ENCODE measurements at places on chromosomes 11 and 22.
A peak's percentile ranks its signal among the peaks of the same experiment; 100 is the strongest.

- no peak for DNase-seq
Measured at GRCh38 chr11:20388096-20389055, 860 bp downstream of the PRMT3 start.

- DNase-seq = no peak
Measured at GRCh38 chr11:77813256-77813655, 7.3 kb downstream of the RSF1 start.

DNA sequence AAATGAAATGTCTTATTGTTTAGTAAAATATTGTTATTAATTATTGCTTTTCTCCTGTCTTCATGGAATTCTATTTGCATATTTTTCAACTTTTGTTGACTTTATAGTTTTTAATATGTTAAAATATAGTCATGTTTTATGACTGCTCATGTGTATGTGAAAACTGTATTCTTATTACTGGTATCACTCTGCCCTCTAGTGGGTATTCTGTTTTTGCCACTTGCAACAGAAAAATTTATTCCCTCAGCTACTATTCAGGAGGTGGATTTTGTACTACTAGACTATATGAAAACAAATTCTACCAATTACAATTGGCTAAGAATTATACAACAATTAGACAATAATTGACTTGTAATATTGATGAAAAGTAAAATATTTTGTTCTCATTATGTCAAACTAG, 45.0 kb downstream of the OR4C6 start:
- no peak for DNase-seq

DNA sequence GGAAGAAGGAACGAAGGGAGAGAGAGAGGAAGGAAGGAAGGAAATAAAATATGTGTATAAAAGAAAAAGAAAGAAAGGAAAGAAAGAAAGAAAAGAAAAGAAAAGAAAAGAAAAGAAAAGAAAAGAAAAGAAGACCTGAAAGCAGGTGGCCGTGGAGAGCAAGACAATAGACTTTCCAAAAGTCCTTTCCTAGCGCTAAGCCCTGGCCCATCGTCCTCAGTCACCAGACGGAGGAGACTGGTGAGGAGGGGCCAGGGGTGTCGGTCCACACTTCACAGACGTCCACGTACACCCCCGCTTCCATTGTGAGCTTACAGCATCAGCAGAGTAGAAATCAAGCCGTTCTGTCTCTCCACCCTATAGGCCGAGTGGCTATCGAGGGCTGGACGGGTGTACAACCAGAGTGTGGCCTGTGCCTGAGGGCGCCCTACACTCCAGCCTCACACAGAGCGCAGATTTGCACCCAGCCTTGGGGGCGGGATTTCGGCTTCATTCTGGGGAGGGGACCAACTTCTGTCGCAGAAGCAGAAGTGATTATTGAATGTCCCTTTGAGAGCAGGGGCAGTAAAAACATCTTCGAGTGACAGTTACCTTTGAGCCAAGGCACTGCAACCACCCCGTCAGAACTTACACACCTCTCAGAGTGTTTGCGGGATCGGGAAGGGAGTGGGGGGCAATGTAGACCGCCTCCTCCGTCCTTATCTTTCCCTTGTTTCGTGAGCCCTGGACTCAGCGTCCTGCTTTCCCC, 2.0 kb upstream of the BSX start:
- no peak for DNase-seq

GRCh38 chr11:123268156-123268555, 73.1 kb upstream of the CLMP start:
- no peak for DNase-seq

- no peak for DNase-seq
Measured at GRCh38 chr11:25910086-25910485, 421.8 kb upstream of the ANO3 start.

- no peak for DNase-seq
Measured at GRCh38 chr22:50247748-50248147, 2.9 kb upstream of the TUBGCP6 start.

GRCh38 chr11:64476881-64477280, 114.1 kb upstream of the SLC22A12 start:
- DNase-seq = no peak

GRCh38 chr11:13343931-13344717, 66.5 kb downstream of the BMAL1 start:
- DNase-seq = peak; percentile 3

DNA sequence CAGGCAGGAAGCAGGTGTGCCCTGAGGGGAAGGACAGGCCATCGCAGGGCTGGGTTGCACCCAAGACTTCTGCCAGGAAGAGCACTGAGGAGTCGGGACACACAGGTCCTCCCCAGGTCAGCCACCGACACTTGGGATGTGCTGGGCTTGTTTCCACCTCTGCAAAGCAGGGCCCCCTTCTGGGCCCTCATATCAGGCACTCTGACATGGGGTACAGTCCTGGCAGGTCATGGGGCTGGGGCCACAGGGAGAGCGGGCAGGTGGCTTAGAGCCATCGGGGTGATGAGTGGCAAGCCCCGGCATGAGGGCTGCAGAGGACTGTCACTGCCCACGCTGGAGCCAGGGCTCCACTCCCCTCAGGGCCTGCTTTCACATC, 7.9 kb upstream of the ADORA2A start:
- no peak for DNase-seq

- DNase-seq = no peak
Measured at GRCh38 chr11:41301023-41301422, 158.4 kb downstream of the LRRC4C start.

GRCh38 chr11:129703846-129704245, 111.8 kb upstream of the TMEM45B start:
- no peak for DNase-seq

DNA sequence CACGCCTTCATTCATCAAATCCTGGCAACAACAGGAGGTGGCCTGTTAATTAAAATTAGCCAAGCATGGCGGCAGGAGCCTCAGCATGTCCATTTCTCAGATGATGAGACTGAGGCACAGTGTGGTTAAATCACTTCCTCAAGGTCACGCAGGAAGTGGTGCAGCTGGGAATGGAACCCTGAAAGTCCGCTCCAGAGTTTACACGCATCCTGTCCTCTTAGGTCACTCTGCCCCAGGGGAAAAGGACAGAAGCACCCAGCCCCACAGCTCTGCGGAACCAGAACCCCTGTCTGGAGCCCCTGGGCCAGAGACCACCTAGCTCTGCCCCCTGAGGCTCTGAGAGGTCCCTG, 19.6 kb downstream of the RPL3 start:
- no peak for DNase-seq

- DNase-seq = no peak
Measured at GRCh38 chr11:334264-334994, 13.8 kb upstream of the IFITM3 start.

DNA sequence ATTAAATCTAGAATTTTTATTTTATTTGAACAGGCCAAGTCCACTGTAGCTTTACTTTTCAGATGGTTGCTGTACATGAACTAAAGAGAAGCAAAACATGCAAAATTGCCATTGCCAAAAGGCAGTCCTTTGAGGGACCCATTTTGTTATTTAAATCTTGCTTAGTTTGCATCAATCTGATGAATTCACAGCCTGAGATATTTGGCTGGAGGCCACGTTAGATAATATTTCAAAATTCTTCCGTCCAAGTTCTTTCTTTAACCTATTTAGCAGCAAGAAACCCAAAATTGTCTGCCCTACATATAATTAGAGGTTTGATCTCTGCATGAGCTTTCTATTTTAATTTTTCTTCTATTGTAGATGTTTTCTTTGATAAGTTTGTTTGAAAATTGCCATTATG, 1706.9 kb upstream of the RAG2 start:
- DNase-seq = no peak

DNA sequence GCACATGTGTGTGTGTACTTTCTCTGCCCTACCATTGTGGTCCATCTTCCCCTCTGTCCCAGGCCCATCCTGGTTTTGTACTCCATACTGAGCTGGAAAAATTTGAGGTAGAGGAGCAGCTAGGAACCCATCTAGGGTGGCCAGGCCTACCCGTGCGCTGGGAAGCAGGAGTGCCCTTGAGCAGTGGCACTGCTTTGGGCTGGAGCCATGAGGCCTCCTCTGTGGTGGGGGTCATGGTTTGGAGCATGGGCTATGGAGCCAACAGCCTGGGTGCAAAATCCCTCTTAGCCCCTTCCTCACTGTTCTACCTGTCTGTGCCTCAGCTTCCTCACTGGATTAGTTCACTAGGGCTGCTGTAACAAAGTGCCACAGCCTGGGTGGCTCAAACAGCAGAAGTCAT, 21.9 kb upstream of the ALG8 start:
- no peak for DNase-seq

- DNase-seq = no peak
Measured at GRCh38 chr22:39252461-39253434, 8.0 kb upstream of the PDGFB start.

DNA sequence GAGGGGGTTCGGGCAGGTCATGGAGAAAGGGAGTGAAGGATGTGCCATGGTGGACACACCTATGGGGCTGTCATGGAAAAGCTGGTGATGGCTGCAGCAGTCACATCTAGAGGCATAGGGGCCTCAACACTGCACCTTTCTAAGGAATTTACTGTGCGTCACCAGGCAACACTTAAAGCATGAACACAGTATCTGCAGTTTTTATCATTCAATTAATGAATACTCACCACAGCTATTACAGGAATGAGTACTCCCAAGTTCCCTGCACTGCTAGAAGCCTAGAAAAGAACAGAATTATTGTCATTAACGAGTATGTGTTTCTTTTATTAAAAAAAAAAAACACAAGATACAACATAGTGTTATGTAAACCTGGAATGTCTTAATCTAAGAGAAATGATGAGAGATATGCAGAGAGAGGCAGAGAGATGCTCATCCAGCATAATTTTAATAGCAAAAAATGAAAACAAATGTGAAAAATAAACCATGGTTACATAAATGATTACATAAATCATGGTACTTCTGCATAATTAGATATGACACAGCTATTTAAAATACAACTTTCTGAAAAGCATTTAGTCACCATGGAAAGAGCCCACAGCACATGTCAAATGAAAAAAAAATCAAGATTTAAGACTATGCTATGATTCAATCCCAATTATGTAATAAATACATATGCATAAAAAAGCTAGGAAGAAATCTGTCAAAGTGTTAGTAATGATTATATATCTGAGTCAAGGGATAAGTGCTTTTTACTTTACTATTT, 19.2 kb downstream of the SERPIND1 start:
- DNase-seq = no peak

GRCh38 chr11:36431429-36432092, 78.5 kb downstream of the TRAF6 start:
- no peak for DNase-seq

GRCh38 chr11:57294225-57295131, 30.3 kb downstream of the TNKS1BP1 start:
- no peak for DNase-seq

GRCh38 chr22:20777420-20778177, 3.7 kb downstream of the SERPIND1 start:
- no peak for DNase-seq

DNA sequence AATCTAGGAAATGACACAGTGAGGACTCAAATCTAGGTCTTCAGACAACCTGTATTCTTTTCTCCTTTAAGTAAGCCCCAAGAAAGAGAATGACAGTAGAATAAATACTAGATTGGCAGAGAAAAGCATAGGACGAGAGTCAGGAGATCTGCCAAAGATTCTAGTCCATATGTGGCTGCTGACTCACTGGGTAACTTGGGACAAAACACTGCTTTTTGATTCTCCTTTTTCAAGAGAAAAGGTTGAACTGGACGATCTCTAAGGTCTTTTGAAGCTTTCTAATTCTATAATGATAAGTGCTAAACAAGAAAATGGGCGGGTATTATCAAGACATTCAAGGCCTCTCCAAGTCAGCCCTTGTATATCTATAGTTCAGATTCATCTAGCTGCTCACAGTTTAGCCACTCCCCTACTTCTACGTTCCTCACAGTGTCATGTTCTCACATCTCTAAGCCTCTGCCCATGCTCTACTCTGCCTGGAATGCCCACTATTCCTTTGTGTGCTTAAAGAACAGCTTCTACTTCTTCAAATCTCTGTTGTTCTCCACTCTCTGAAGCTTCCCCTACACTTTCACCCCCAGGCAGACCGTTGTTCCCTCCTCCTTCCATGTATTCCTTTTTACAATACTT, 53.0 kb downstream of the RELT start:
- no peak for DNase-seq

DNA sequence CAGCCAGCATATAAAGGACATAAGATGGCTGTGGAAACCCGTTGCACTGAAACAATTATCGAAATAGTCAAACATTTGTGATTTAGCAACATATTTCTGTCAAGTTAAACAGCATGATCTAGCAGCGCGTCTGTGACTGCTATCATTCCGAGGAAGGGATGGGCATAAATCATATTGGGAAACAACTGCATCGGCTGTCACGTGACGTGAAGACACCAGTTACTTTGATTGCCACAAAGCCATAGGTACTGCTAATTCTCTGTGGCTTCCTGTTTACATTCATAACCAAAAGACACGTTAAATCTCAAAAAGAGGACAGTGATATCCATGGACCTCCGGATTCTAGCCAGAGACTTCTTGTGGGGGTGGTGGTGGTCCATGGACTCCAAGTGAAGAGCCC, 87.8 kb downstream of the CACNA1I start:
- no peak for DNase-seq

DNA sequence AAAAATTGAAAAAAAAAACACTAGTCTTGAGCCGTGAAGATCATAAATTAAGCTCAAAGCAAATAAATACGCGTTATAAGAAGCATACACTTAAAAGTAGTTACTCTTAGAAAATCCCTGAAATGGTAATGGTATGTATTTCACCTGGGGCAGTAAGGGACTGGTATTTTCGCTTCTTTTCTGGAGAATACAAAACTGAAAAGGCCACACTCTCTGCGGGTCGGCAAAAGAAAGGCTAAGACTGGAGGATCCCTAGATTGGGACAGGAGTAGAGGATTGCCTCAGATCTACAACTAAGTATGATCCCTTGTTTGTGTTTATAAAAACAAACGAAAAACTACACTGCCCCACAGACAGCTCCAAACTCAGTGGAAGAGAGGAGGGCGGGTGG, 617 bp downstream of the TSG101 start:
- DNase-seq = no peak

GRCh38 chr22:19038728-19039447, 83.3 kb downstream of the DGCR2 start:
- no peak for DNase-seq

DNA sequence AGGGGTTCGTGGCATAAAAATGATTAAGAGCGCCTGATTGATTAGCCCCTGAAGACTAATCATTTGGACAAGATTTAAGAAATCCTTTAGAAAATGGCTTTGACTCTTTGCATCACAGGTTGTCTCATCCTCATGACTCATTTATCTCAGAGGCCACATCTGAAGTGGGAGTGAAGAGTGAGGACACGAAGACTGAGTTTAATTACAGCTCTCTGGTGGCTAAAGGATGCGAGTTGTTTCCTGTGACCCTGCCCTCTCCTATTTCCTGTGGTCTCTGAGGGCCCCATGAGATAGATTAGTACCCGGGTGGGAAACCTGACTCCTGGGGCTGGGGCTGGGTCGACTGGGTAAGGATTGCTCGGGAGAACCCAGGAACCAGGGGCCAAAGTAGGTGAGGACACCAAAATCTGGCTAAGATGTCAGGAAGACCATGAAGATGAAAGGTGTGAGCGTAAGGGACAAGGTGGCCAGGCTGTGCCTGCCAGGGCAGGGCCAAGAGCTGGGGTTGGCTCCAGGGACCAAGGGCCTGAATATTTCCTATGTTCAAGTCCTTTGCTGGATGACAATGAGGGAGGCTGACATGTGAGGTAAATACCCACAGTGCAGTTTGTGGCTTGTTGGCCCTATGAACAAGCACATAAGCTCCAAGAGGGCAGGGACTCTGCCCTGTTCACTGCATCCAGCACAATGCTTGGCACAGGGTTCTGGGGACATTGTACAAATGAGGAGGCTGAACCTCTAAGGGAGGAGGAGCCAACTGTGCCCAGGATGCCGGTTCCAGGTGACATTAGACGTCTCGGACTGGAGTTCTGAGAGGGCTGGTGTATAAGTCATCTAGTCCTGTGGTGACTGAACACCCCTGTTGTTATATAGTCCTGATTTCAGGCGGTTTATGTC, 3.6 kb downstream of the OTOG start:
- DNase-seq = no peak

Data from cerebellar nuclear complex (tissue), 1 donor.